ENCODE measurements at places on chromosomes 13 and 19. TPM values are rescaled to one million over a fixed set of nuclear protein-coding genes. Genes with fewer than 3 reads are reported as not detected.

DNA sequence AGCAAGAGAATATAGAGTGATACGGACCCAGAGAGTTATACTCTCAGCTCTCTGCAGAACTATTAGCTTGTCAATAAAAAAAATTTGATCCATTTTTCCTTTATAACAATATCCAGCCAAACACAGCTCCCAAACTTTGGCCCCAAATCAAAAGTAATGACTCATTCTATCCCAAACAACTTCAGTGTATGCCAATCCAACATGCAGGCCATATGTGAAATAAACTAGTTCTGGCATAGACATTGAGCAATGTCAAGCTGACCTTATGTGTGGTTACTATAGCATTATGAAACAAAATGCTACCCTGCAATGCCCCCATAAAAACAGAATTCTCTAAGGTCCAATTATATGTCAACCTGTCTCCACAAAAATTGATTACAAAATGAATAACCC lies 209.5 kb downstream of the DNAJC15 start:
- peak; percentile 1 for DNase-seq

DNA sequence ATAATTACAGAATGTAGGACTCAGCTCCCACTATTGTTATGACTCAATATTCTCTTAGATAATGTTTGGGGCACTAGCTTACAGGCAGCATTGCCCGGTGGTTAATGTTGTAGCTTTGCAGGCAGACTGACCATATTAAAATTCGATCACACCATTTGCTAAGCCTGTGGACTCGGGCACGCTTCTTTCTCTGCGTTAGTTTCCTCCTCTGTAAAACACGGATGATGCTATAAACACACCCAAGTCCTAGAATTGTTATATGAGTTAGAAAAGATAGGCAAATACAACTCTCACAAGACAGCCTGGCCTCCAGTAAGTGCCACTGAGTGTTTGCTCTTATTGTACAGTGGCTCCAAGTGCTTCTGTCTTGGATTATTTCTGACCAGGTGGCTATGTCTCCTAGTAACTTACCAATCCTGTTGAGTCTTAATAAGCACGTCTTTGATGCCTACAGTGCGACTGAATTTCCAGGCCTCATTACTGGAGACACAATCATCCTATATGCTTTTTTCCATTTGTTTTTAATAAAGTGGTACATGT lies 50.0 kb upstream of the ALOX5AP start:
- DNase-seq = no peak

DNA sequence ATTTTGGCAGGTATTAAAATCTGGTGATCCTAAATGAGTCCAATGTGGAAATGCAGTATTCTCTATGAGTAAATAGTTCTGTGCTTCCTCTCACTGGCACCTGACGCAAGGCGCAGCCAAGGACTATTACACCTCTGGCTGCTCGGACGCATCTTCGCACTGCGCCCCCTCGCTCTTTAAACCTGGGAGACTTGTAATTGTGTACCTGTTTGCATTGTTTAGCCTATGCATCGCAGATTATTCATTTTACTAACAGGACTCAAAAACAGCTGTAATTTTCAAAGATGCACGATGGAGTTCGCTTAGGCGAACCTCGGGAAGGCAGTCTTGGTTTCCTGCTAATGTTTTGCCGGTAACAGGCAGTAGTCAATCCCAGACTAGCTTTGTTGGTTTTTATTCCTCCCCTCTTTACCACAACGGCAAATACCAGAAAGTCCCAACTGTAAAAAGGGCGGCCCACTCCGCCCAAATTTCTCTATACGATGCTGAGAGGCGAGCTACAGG lies 113.2 kb downstream of the KCNRG start:
- DNase-seq = no peak

GRCh38 chr19:39826311-39826945 lies 7.5 kb downstream of the DYRK1B start:
- DNase-seq = no peak

DNA sequence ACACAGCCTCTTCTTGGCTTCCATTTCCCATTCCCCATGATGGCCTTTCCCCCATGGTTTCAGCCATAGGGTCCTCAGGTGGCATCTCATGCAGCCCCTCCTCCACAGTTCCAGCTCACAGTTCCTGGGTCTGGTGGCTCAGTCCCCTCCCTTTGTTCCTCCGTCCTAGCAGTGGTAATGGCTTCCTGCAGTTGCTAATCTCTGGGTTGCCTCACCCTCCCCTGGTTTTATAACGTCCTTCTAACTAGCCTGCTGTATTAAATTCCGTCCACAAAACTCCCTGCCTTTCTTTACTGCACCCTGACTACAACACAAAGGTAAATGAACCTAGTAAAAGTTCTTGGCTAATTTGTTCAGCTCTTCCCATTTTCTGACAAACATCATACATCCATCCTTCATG lies 30.9 kb downstream of the CCDC70 start:
- no peak for DNase-seq

GRCh38 chr13:41177616-41178015 lies 16.8 kb downstream of the KBTBD7 start:
- DNase-seq = no peak

GRCh38 chr19:532561-533363 lies 1.2 kb downstream of the CDC34 start:
- no peak for DNase-seq

DNA sequence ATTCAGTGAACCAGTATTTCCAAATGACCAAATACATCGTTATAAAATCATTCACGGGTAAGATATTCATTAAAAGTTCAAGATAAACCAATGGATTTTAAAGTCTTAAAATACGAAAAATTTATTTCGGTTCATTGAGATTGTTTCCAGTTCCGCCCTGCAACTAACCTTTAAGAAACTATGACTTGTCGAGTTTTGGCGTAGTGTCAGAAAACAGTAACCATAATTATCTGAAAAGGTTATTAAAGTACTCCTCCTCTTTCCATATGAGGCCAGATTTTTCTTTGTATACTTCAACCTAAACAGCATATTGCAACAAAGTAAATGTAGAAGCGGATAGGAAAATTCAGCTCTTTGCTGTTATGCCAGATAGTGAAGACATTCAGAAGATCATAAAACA lies 26.1 kb downstream of the LPAR6 start:
- no peak for DNase-seq

DNA sequence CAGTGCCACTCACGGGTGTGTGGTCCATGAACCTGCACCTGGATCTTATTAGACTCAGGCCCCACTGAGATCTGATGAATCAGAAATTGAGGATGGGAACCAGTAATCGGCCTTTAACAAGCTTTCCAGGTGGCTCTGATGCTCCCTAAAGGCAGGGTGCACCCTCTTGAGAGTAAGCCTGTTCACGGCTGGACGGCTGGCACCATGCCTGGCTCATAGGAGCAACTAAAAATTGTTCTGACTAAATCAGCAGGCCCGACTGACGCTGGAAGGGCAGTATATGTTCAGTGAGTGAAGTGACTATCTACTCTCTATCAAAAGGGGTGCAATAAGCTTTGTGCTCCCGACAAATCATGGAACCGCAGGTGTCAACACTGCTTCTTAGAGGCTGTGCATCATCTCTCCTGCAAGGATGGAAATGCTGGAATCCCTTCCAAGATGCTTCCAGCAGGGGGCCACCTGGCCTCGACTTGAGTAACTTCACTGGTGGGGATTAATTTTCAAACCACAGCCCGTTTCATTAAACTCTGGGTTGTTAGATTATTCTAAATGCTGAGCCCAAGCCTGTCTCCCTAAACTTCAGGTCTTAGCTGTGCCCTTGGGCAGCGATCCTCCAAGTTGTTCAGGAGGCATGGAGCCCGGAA lies 28.4 kb downstream of the TMTC4 start:
- peak; percentile 8 for DNase-seq

DNA sequence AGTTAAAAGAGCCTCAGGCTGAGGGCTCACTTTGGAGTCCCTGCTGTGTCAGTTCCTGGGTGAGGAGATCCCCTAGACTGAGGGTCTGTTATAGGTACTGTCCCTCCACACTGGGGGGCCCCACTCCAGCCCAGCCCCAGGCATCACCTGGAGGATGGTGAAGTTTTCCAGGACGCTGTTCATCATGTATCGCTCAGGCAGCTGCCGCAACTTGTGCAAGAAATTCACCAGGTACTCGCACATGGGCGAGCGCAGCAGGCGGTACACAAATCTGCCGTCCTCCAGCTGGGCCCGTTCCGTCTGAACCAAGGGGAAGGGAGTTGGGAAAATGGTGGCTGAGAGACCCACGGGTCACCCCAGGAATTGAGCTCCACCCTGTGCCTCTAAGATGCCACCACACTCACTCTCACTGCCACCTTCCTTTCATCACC lies 7.1 kb downstream of the CD37 start:
- DNase-seq = no peak

DNA sequence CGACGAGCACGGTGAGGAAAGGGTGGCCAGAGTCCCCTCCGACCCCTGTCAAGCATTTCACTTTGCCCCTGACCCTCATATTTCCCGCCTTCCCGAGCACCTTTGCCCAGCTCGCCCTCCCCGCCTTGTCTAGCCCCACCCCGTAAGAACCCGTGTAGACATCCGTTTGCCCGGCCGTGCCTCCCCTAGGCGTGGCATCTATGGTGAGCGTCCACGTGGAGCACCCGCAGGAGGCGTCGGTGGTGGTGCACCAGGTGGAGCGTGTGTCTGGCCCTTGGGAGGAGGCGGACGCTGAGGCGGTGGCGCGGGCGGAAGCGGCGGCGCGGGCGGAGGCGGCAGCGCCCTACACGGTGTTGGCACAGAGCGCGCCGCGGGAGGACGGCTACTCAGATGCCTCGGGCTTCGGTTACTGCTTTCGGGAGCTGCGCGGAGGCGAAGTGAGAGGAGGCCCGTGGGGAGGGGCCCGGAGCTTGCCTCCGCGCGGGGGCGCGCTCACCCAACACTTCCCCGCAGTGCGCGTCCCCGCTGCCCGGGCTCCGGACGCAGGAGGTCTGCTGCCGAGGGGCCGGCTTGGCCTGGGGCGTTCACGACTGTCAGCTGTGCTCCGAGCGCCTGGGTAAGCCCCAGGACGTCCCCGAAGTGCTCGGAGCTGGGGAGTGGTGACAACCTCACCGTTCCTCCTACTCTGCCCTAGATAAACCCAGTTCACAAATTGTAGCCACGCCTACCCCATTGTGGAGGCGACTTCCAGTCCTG lies 4.2 kb downstream of the LTBP4 start:
- DNase-seq = no peak

DNA sequence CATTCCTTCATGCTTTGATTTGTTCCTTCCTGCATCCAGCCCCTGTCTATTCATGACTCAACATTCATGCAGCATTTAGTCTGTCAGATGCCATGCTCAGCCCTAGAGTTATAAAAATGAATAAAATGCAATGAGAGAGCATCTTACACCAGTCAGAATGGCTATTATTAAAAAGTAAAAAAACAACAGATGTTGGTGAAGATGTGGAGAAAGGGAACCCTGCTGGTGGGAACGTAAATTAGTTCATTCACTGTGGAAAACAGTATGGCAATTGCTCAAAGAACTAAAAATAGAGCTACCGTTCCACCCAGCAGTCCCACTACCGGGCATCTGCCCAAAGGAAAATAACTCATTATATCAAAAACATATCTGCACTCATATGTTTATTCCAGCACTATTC lies 70.0 kb upstream of the GTF3A start:
- DNase-seq = no peak

GRCh38 chr13:106246666-106247188 lies 288.7 kb downstream of the EFNB2 start:
- no peak for DNase-seq

The SERPINE3 gene
- total RNA-seq = not detected

The ZDHHC20 gene
- 113 TPM for total RNA-seq

The CEACAM19 gene
- total RNA-seq = 1.5 TPM

The SLITRK6 gene
- not detected for total RNA-seq

The ARL11 gene
- 0.13 TPM for total RNA-seq

Data from pulmonary artery endothelial cell (primary cell).